Progenitor cell of endocrine pancreas (in vitro differentiated cells): ENCODE measurements at places on chromosomes 4 and X.

DNA sequence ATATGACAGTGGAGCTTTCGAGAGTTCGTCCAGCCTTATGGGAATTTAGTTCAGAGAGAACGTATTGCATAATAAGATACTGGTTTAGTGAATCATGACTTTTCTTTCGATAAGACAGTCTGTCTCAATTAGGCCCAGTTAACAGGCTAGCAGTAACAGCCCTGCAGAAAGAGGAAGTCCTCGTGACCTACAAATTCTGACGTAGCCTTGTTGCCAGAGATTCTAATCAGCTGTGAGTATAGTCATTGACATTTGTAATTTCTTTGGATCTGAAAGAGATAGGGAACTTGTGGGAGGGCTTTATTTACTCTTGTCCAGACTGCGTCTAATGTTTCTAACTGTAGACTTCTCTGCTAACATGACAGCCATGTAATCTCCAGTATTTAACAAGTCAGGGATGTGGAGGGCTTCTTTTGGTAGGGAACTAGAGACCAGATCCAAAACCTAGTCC is 15.8 kb downstream of the ART3 start:
- DNase-seq: no peak

DNA sequence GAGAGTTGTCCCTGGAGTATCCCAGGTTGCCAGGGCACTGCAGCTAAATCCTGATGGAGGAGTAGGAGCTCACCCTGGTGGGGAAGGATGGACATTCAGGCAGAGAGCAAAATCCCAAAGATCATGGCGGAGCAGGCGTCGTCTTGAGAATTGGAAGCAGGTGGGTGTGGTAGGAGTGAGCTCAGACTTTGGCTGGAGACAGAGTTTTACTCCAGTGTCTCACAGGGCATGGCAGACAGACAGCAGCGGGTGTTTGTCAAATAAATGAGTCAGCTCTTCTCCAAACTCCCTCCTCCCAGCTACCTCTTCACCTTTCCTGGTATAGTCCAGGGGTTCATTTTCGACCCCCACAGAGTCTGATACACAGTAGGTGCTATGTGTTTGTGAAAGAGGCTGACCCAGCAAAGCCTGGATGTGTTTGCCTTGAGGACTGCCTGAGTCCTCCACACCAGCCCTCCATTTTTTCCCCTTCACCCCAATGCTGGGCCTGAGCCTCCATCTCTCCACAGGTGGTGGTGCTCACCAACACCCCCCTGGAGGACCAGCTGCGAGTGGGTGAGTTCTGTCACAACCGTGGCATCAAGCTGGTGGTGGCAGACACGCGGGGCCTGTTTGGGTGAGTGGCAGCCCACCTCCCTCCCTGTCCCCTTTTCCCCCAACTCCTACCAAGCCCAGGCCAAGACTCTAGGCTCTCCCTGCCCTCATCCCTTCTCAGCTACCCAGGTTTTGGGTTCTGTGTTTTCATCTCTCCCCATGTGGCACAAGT is 6.9 kb downstream of the UBA1 start:
- no peak for DNase-seq

DNA sequence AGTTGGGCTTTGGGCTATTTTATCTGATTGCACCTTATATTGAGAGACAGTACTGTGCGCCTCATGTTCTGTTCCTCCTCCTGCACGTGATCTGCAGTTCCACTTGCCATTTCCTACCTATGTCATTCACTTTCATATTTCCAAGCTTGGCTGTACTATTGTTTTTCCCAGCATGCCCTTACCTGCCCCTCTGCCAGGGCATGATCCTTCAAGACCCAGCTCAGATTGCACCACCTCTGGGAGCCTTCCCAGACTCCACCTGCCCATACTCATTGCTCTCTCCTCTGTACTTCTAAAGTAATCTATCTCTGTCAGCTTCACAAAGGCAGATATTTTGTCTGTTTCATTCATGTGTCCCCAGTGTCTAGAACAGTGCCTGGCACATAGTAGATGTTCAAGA is 11.6 kb downstream of the SLC25A5 start:
- no peak for DNase-seq

DNA sequence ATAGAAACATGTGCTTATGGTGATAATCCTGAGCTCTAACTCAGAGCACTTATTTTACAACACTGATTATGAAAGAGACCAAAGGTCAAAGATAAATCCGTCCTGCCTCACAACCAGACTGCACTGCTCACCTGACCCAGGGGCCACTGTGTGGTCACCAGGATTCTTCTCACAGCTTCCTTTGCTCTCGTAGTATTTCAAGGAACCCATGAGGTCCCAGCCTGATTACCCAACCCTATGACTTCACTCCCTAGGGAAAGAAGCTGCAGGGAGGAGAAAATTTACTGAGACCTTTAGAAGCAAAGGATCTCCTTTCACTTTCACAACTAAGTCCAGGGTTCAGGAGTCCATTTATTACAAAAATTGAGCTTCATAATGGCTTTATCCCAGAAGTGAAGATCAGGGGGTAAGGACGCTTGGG is 9.6 kb downstream of the SLC25A5 start:
- no peak for DNase-seq

- DNase-seq: peak; percentile 53
These were observed 568 bp downstream of the HTT start for GRCh38 chr4:3074846-3075651.

DNA sequence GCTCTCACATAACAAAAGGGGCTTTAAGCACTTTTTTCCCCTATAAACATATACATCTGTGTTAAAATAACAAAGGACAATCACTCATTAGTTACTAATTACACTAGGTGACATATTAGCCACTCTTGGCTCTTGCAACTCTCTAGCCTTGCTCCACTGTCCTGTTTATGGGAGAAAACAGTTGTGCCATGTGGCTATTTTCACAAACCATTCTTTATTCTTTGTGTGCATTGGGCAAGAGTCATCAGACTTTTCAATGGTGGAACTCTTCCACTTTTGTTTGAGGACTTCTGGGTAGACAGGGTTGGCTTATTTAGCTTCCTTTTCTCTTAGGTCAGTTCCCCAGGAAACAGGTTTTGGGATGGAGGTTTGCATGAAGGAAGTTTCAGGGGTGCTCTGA is 16.0 kb upstream of the FAM149A start:
- DNase-seq: no peak

GRCh38 chr4:93561842-93562241 is 266.7 kb upstream of the ATOH1 start:
- DNase-seq: no peak

GRCh38 chrX:139423186-139423585 is 107.4 kb upstream of the F9 start:
- DNase-seq: no peak

DNA sequence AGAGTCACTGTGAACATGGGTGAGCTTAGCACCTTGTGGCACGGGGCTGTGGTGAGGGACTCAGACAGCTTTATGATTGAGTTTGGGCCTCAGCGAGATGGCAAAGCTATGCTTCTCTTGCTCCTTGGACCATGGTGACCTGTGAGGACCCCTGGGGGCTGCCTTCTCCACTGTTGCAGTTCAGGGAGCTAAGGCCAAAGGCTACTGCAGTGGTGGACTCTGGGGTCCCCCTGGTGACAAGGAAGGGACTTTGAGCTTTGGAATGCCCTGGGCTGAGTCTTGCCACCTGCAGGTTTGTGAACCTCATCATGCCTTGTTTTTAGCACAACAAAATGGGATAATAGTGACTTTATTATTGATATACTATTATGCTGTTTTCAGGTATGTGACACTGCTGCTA is 36.5 kb downstream of the TBL1X start:
- no peak for DNase-seq

DNA sequence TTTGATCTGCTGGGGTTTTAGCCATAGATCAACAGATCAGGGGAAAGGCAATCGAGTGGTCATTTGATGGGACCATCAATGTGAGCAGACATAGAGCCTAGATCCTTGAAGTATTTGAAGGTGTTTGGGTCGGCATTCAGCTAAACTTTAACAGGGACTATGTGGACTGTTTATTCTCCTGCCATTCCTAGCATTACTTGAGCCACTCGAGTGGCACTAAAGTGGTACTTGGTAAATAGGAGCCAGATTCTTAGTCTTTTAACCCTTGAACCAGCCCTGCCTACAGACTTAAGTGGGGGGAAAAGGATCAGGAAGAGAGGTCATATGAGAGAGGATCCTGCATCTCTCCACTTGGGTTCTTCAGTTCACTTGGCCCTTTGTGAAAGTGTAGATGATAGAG is 3.8 kb downstream of the MSN start:
- no peak for DNase-seq
